NCI-H1436 treated with DMSO at 0.1 percent for 48 hours (cell line): ENCODE measurements at places on chromosomes 5 and 9.

DNA sequence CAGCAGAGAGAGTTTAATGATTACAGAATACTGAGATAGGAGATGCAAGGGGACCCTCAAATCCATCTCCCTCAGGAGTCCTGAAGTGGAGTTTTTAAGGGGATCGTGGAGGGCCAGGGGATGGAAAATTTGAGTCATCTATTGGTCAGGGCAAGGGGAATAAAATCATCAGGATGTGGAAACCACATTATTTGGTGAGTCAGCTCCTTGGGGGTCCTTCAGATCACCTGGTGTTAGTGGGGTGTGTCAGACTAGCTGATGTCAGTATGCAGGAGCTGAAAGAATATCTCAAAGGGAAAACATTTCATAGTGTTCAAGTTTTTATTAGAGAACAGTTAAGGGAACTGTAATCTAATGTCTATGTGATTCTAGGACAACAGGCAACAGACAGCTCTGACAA, 183.0 kb upstream of the FTMT start:
- no peak for DNase-seq

DNA sequence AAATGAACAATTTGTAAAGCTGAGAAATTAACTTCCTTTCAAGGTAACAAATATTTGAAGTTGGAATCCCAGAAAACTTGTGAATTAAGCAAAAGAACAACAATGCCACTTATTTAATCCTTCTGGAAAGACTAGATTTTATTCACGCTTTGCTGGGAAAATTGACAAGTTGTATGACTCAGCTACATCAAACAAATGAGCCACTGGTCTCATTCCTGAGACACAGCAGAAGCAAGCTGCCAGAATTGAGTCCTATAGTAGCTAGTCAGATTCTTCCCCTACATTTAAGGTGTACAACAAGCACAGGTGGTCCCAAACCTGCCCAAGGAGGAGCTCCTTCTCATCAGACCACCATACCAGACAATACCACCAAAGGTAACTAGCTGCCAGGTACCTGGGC, 280.7 kb downstream of the SPOCK1 start:
- no peak for DNase-seq

- DNase-seq: no peak
These were observed 25.9 kb downstream of the KCTD16 start for GRCh38 chr5:144196612-144197011.

DNA sequence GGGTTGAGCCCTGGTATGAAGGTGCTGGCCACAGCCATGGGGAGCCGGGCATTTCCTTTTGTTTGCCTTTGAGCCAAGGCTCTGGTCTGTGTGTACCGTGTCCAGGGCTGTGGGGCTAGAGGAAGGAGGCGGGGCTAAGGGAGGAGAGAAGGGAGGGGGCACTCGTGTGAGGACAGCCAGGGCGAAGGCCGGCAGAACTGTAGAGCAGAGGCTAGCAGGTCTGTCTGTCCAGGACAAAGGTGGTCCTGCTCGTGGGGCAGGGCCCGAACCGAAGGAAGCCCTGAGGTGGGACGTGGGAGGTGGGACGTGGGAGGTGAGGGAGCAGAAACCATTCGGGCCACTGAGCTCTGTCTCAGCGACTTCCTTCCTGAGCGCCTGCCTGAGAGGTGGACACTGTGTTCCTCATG, 41.3 kb upstream of the TESK1 start:
- no peak for DNase-seq

GRCh38 chr5:38059876-38060275, 198.5 kb upstream of the EGFLAM start:
- no peak for DNase-seq

GRCh38 chr9:117916291-117916690, 212.1 kb downstream of the TLR4 start:
- no peak for DNase-seq

- DNase-seq: no peak
These were observed 23.4 kb downstream of the SPAAR start for GRCh38 chr9:35932735-35933134.

- DNase-seq: no peak
These were observed 28.4 kb upstream of the NADK2 start for GRCh38 chr5:36270175-36270574.

DNA sequence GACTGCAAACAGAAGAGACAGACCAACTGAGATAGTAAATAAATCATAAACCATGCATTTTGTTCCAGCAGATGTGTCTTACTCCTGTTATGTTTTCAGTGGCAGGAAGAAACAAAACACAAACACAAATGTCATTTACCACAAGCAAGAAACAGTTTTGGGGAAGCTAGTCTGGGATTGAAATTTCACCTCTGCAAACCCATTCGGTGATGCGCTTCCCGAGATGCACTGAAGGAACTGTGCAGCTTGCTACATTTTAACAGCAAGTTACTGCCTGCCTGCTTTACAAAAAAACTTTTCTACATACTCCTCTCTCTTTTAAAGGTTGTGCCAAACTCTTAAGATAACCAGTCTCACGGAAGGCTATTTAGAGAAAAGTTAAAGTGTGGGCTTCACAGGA, 3.2 kb downstream of the MACROH2A1 start:
- no peak for DNase-seq

DNA sequence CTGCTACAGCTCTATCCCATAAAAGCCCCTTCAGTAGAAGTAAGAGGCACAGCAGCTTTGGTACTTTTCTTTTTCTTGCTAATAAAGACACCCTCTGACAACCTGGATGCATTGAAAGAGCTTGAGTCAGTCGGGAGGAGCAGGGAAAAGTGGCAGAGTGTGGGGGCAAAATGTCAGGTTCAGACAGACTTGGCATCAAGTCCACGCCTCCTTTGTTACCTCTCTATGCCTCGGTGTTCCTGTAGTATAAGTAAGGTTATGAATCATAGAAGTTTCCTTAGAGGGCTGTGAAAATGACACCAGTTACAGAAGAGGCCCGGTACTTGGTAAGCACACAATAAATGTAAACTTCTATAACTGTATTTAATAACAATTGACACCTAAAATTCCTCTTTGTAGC, 133.9 kb downstream of the ESM1 start:
- no peak for DNase-seq

- no peak for DNase-seq
These were observed 61.0 kb upstream of the DAPK1 start for GRCh38 chr9:87436716-87437115.

DNA sequence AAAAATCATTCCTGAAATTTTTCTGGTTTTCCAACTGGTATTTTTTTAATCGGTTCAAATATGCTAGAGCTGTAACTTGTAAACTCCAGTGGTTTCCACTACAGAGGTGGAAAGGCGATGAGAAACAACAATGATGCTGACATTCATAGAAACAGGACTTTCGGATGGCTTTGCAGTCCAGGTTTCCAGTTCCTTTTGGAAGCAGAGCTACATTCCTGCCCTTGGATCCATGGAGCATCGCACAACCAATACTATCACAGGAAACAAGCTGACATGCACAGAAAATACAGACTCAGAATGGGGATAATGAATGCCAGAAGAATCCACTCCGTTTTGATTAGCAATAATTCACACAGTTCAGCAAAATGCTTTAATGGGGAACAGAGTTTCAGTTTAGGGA, 140.0 kb downstream of the EPB41L4A start:
- DNase-seq: no peak

- no peak for DNase-seq
These were observed 365.4 kb downstream of the ISL1 start for GRCh38 chr5:51748647-51749046.

GRCh38 chr9:100661668-100662067, 83.8 kb downstream of the CAVIN4 start:
- no peak for DNase-seq

- no peak for DNase-seq
These were observed 12.2 kb downstream of the PDE8B start for GRCh38 chr5:77222722-77223121.

DNA sequence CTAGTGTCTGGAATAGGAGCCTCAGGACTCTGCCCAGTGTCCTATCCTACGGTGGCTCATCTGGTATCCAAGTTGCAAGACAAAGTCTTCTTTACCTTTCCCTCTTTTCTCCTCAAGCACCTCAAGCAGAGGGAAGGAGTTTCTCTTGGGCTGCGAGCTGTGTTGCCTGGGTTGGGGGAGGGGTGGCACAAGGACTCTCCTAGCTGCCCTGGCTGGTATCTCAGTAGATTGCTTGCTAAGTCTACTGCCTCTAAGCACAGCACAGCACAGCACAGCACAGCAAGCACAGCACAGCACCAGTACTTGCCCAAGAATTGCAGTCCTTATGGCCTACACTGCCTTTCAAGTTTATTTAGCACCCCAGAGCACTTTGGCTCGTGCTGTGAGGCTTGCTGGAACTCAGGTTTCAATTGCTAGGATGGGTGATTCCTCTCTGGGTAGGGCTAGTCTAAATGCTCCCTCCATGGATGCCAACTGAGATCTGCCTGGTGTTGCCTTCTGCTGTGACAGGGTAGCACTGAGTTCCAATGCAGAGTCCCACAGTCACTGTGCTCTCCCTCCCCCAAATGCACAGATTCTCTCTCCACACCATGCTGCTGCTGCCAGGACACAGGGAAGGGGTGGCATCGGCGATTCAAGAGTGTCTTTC, 213.1 kb upstream of the POU5F2 start:
- DNase-seq: no peak

- DNase-seq: no peak
These were observed 219.9 kb upstream of the IRX1 start for GRCh38 chr5:3375586-3376311.

DNA sequence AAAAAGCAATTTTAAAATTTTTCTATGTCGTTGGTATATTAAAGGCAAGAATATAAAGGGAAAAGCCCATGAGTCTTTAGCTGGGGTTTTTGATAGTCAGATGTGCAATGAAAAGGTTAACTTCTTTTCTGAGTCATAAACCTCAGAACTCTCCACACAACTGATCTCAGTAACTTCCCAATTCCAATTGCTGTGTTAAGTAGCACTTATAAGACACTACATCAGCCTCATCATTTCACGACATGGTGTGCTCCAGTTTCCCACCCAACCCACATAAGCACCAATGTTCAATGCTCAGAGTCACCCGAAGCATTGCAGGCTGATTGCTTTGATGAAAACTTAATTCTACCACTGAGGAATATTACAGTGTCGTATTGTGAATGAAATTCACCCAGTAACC, 155.8 kb downstream of the TSSK1B start:
- DNase-seq: no peak

GRCh38 chr5:136155078-136155477, 22.4 kb downstream of the SMAD5 start:
- no peak for DNase-seq

GRCh38 chr9:114484854-114485443, 20.3 kb downstream of the WHRN start:
- no peak for DNase-seq

DNA sequence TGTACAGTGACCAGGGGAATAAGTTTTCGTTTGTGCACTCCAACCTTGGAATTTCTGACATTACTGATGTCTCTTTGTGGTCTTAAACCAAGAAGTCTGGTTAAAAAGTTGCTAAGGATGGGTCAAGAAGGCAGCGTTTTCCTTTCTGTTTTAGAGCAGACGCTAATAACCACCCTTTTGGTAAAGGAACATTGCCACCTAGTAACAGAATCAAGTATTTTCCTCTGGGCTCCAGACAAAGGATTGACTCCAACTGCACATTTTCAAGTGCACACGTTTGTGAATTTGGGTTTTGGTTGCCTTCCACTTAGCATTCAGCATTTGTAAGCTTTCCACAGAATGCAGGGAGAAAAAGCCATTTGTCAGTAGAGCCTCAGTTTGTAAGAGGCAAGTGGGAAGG, 22.2 kb upstream of the CEP78 start:
- DNase-seq: no peak

DNA sequence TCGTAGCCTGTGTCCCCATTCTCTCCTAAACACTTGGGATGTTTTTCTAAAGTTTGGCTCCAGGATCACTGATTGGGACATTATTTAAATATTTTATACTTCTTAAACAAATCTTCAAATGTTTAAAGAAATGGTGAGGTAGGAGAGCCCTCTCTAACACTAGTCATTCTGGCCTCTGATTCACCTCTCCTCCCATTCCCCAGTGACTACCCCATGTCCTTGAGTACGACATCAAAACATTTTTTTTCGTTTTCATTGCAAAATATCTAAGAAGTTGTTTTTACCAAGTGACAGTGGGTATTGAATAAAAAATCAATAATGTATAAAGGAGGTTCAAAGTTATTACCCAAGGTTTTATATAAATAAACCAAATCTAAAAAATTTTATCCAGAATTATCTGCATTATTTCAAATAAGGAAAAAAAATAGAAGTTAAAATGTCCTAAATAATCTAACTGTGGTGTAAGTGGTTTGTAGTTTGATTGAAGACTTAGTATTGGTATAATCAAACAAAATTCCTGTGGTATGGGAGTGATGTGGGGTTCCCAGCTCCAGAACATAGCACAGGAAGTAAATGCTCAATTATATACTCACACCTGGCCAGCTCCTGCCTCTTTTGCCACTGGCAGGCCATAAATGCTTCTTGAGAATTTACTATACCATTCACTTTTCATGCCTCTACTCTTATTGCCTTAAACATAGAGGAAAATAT, 51.1 kb downstream of the MAST4 start:
- DNase-seq: no peak

DNA sequence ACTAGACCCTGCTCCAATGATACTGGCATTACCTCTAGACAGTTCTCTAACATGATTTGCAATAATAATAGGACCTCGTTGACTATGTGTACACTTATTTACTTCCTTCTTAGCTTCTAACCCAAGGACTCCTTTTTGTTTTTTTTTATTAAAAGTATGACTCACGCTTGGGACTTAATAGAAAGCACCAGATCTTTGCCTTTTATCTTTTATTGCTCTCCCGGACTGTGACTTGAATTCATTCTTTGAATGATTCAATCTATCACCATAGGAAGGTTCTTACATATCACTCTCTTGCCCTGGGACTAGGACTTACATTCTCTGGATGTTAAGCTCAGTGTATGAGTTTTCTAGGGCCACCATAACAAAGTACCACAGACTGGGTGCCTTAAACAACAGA, 9.0 kb downstream of the C9 start:
- no peak for DNase-seq

DNA sequence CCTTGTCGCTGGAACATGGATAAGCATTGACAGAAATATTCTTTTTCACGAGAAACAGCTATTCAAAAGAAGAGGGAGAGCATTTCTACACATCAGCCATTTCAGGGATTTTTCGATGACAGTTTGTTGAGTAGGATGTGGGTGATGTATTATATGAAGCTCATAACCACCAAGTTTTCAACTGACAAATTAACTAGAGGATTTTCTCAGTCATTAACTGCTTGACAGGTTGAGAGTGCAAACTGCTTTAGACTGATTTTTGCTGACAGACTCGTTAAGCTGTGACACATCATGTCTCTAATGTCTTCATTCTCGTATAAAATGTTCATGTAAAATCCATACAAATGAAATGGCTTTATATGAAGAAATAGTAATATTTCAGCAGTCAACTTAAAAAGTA, 354.2 kb upstream of the KCNN2 start:
- no peak for DNase-seq

- no peak for DNase-seq
These were observed 1.1 kb downstream of the ARL15 start for GRCh38 chr5:54309276-54309675.

- no peak for DNase-seq
These were observed 30.9 kb downstream of the GRAMD2B start for GRCh38 chr5:126454081-126454480.

- no peak for DNase-seq
These were observed 7.0 kb downstream of the SARDH start for GRCh38 chr9:133730994-133731715.
